Activated T-helper 1 cell treated with anti-CD3 and anti-CD28 coated beads, Interleukin-12 subunit alpha, Interleukin-12 subunit beta, Interleukin-2, Interleukin-4 antibody, amounts not matched to agents 30 ng/mL and 10 ng/mL and 1 ng/mL, durations not matched to agents 14 hours and 24 hours and 36 hours (primary cell): ENCODE measurements at places on chromosomes 3 and 15. TPM values are rescaled to one million over a fixed set of nuclear protein-coding genes. Genes with fewer than 3 reads are reported as not detected.

- H3K36me3 ChIP-seq, result peaks cover 4% of the 10 kb centered on the region
- DNase-seq, result no peak
- H3K4me1 ChIP-seq, result peaks cover 16% of the 10 kb centered on the region
- H3K4me3 ChIP-seq, result no peak overlapping the region
- H3K27ac ChIP-seq, result no peak overlapping the region
Measured at GRCh38 chr15:25441111-25441510, 2.3 kb upstream of the UBE3A start.

The C3orf20 gene
- 0.26 and 0.32 TPM in 2 replicates for total RNA-seq

DNA sequence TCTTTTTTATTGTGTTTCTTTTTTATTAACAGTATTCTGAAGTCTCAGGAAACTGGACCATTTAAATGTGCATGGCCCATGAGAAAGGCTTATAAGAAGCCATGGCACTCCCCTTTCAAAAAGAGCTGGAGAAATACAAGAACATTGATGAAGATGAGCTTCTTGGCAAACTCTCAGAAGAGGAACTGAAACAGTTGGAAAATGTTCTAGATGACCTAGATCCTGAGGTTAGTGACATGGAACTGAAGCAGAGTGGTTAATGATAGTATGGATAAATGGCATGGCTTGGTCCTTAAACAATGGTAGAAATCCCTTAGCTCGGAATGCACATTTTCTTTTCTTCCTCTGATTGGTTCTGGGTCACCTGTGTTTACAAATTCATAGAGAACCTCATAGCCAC is 14.9 kb downstream of the TMOD2 start:
- no peak overlapping the region for H3K4me3 ChIP-seq
- no peak for DNase-seq
- peaks cover 6% of the 10 kb centered on the region for H3K4me1 ChIP-seq

DNA sequence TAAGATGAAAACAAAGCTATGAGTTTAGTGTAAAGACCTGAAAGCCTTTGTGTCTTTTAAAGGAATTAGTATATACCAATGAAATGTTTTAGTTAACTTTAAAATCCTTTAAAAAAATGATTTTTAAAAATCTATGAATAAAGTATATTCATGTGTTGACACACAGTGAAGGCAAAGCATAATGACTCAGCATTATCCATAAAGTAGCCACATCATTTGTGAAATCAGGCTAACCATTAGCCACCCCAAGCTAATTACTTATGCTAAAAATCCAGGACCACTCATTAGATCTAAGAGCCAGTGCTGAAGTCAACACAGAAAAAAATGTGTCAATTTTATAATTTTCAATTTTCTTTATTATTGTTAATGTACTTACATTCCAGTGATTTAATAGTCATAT is 310.2 kb downstream of the TBC1D5 start:
- H3K36me3 ChIP-seq, result peaks cover 2% of the 10 kb centered on the region
- H3K4me3 ChIP-seq, result no peak overlapping the region
- DNase-seq, result no peak
- no peak overlapping the region for H3K27ac ChIP-seq
- H3K4me1 ChIP-seq, result no peaks in the 10 kb centered on the region

- no peak for DNase-seq
- H3K36me3 ChIP-seq, result peaks cover 3% of the 10 kb centered on the region
- H3K27ac ChIP-seq, result no peak overlapping the region
- H3K4me3 ChIP-seq, result no peak overlapping the region
Measured at GRCh38 chr15:58436552-58436951, 4.8 kb downstream of the LIPC start.

The ITGA11 gene
- total RNA-seq, result 0.23 and 0.27 TPM in 2 replicates

- H3K36me3 ChIP-seq, result no peaks in the 10 kb centered on the region
- peaks cover 17% of the 10 kb centered on the region for H3K4me1 ChIP-seq
- no peak for DNase-seq
Measured at GRCh38 chr15:66959875-66960274, 105.5 kb upstream of the SMAD3 start.

The SST gene
- total RNA-seq, result not detected in 2 replicates

GRCh38 chr15:66760968-66761725 is 59.1 kb downstream of the SMAD6 start:
- peaks cover 8% of the 10 kb centered on the region for H3K4me1 ChIP-seq
- no peak for DNase-seq
- H3K36me3 ChIP-seq, result no peaks in the 10 kb centered on the region
- no peak overlapping the region for H3K4me3 ChIP-seq
- peaks cover 22% of the 10 kb centered on the region for H3K27me3 ChIP-seq

The FANCD2OS gene
- total RNA-seq, result not detected in 2 replicates

DNA sequence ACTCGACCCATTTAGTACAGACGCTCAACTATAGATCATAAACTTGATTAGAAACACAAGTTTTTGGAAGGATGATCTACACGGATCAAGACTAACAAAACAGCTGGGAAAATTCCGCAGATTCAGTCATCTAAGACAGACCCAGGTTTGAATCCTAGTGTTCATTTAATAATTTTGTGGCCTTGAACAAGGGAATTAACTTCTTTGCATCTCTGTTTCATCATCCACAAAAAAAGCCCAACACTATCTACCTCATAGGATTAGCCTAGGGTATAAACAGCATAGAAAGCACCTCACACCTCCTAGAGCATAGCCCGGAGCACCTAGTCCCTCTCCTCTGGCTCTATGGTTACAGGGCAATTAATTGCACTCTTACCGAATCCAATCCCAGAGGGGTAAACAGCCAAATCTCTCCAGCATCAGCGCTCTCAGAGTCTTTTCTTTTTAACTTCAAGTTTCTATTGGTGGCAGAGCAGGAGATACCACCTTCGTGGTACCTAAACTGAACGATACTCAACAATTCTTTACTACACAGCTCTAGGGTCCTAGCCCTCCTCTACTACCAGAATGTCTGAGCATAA is 3.5 kb downstream of the TBL1XR1 start:
- H3K27me3 ChIP-seq, result no peaks in the 10 kb centered on the region
- peaks cover 34% of the 10 kb centered on the region for H3K36me3 ChIP-seq
- H3K27ac ChIP-seq, result peak overlapping the region; percentile 99
- DNase-seq, result no peak
- H3K4me3 ChIP-seq, result peak overlapping the region; percentile 98

- no peak for DNase-seq
- H3K4me3 ChIP-seq, result no peak overlapping the region
- H3K27ac ChIP-seq, result no peak overlapping the region
- peaks cover 21% of the 10 kb centered on the region for H3K27me3 ChIP-seq
Measured at GRCh38 chr3:10600296-10600714, 94.9 kb upstream of the ATP2B2 start.

- no peak overlapping the region for H3K4me3 ChIP-seq
- peaks cover 5% of the 10 kb centered on the region for H3K27me3 ChIP-seq
- no peak overlapping the region for H3K27ac ChIP-seq
- H3K4me1 ChIP-seq, result no peaks in the 10 kb centered on the region
- peaks cover 21% of the 10 kb centered on the region for H3K36me3 ChIP-seq
Measured at GRCh38 chr3:17166369-17166768, 281.6 kb downstream of the PLCL2 start.

DNA sequence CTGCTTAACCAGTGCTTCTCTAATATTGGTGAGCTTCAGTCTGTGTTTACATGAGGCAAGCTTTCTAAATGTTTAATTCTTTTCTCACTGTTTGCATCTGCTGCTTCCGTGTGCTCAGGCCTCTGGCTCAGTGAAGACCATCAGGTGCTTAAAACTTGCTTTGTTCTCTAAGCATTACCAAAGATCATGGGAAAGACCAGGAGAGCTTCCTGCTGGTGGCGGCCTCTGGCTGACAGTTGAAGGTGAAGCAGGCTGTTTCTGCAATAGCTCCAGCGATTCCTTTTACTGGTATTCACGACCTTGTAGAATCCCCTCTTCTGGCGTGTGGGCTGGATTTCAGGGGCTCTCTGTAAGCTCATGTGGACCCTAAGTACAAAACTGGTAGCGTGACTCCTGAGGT is 45.1 kb downstream of the EDEM1 start:
- no peaks in the 10 kb centered on the region for H3K36me3 ChIP-seq
- H3K27ac ChIP-seq, result no peak overlapping the region
- DNase-seq, result no peak
- peaks cover 2% of the 10 kb centered on the region for H3K27me3 ChIP-seq
